ENCODE measurements at places on chromosomes 2 and 18.

DNA sequence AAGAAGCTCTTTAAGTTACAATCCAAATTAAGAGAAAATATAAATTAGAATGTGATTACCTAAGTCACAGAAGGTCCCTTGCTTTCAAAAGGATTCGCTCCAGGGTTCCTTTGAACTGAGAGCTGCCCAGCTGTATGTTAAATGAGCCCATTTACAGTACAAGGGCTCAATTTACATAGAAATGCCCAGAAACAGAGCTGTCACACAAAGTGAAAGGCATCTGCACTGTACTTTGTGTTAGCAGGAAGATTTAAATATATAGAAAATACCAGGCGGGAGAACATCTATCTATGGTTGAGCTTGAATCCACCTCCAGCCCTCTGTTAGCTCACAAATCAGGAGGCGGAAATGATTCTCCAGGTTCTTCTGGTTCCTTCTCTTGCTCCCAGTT lies 272.9 kb downstream of the PAX3 start:
- DNase-seq: no peak

- DNase-seq: peak; percentile 53
Observed at GRCh38 chr2:212683346-212684097, 144.9 kb upstream of the ERBB4 start.

GRCh38 chr2:74003494-74004211 lies 18.9 kb downstream of the TET3 start:
- peak; percentile 85 for DNase-seq

- no peak for DNase-seq
Observed at GRCh38 chr18:75307530-75307929, 96.9 kb downstream of the TSHZ1 start.

- DNase-seq: no peak
Observed at GRCh38 chr2:38975042-38975441, 85.4 kb downstream of the ARHGEF33 start.

DNA sequence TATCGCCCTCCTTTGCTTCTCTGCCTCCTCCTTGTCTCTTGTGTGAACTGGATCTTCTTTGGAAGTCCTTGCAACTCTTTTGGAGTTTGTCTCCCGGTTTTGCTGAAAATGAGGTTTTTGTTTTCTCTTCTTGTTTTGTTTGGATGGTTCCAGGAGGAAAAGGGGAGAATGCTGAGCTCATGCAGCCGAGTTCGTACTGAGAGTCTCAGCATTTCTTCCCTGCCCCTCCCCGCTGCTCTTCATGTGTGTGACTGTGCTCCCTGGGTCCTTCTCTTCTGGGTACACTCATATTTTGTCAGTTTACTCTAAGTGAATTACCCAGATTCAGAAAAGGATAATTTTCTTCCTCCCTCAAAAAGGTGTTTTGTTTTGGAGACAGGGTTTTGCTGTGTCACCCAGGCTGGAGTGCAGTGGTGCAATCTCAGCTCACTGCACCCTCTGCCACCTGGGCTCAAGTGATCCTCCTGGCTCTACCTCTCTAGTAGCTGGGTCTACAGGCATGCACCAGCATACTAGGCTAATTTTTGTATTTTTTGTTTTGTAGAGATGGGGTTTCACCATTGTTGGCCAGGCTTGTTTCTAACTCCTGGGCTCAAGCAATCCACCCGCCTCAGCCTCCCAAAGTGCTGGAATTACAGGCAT lies 142.9 kb upstream of the IL1R2 start:
- no peak for DNase-seq

DNA sequence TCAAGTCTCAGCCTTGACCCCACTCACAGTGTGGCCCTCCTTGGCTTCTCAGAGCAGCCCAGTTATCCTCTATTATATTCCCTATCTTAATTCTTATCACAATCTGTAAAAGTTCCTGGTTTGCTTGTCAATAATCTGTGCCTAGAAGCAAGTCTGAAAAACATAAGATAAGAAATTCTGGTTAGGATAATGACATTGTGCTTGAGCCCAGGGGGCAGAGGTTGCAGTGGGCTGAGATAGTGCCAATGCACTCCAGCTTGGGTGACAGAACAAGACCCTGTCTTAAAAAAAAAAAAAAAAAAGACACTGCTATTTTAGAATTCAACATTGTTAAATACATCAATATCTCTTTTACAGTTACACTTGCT lies 63.9 kb downstream of the TMEM131 start:
- no peak for DNase-seq

DNA sequence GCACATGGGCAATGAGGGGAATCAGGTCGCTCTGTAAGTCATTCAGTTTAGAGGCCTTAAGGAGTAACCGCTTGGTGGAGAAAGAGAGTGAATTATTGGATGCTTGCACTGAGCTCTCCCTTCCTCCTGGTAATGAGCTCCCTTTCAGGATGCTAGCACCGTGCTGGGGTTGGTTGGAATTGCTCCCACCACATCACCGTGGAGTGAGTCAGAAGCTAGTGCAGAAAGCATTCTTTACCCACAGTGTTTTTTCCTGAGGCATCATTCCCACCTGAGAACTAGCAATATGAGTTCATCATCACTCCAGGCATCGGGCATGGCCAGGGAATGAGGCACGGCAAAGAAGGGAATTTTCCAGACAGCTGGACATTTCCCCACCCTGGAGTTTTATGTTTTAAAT lies 57.6 kb downstream of the ITGB6 start:
- peak; percentile 47 for DNase-seq

DNA sequence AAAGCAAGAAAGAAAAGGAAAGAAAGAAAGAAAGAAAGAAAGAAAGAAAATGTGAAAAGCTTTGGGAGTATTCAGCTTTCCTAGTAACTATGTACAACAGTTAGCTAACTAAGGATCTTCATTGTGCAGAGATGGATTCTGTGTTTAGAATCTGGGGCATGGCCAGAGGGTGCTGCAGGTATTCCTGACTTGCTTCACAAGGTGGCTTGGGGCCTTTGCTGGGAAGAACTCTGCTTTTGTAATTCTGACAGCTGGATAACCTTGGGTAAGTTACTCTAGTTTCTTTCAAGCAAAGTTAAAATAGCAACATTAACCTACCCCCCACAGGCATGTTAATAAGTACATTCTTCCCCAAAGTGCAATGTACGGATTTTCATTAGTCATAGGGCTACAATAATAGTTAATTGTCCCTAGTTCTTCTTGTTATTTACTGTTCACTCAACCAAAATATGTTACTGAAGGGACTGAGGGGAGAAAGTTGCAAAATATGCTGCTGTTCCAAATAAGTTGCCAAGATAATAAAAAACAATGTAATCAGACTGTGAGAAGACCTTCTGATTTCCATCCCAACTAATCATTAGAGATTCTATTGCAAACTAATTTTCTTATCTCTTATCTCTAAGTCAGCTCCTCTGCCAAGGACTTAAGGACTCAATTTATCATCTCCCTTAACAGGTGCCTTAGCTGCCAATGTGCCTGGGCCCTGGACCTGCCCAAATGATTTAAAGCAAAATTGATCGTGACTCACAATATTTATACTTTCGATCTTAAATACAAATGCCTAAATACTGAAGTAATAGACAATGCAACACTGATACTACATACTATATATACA lies 50.3 kb downstream of the SERPINB8 start:
- no peak for DNase-seq

DNA sequence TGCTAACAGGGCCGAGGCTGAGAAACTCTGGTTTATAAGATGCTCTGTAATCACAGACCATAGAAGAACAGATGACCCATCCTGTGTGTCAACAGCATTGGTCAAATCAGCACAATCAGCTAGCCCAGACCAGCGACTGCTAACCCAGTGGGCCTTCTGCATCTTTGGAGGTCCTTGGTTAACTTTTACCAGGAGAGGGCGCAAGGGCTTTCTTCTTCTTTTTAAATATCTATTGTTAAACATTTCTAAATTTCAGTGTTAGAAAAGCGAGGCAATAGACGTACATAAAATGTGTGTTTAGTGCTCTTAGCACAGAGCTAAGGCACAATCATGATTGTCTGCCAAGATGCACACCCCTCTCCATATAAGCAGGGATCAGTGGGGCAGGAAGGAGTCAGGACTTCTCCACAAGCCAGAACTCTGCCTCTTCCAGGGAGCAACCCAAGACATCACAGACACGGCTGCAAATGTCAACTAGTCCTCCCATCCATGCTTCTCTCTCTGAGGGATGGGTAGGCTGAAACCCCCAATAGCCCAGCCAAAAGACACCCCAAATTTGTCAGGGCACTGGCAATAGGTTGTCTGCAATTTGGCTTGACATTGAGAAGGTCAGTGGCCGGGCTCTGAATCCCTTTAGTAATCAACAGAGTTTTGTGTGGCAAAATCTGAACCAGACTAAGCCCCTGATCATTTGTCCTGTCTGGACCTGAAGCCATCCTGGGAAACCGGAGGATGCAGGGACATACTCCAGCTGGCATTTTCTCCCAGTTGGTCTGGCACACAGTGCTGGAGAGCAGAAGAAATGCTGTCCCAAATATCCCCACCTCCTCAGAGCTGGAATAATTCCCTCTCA lies 188.2 kb downstream of the BCL2 start:
- DNase-seq: peak; percentile 52

GRCh38 chr2:20456116-20456571 lies 9.3 kb downstream of the RHOB start:
- no peak for DNase-seq

DNA sequence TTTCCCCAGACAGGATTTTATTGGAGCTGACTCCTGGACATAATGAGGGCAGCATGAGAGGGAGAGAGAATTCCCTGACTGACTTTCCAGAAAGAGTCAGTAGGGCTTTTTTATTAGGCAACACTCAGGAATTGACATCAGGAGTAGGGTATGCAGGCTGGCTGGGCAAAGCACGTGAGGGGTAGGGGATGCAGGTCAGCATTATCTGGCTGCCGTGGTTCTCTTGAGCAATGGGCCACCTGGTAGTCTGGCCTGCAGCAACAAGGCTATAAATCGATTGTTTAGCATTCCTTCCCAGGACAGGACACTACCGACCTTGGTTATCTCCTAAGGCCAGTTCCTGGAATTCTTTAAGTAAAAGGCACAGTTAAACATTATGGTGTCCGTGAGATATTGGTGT lies 160.8 kb upstream of the AGAP1 start:
- DNase-seq: peak; percentile 27

DNA sequence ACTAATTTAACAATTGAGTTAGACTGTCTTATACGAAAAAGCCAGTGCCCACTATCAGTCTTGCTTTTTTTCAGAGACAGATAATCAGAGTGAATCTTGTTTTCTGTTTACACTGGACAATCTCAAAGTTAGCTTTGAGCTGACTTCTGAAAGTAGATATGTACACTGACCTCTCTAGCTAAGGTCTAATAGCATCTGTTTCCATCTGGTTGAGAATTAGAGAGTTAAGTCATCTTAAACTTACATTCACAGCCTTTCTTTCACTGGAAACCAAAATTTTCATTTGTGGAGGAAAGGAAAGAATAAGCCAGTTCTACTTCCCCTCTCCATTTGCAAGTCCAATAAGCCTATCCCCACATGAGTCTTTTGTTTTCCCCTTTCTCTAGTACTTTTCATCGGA lies 89.3 kb downstream of the VRK2 start:
- no peak for DNase-seq

- peak; percentile 91 for DNase-seq
Observed at GRCh38 chr2:196234672-196235071, 63.3 kb upstream of the STK17B start.

GRCh38 chr2:221504905-221505304 lies 67.2 kb downstream of the EPHA4 start:
- DNase-seq: no peak

DNA sequence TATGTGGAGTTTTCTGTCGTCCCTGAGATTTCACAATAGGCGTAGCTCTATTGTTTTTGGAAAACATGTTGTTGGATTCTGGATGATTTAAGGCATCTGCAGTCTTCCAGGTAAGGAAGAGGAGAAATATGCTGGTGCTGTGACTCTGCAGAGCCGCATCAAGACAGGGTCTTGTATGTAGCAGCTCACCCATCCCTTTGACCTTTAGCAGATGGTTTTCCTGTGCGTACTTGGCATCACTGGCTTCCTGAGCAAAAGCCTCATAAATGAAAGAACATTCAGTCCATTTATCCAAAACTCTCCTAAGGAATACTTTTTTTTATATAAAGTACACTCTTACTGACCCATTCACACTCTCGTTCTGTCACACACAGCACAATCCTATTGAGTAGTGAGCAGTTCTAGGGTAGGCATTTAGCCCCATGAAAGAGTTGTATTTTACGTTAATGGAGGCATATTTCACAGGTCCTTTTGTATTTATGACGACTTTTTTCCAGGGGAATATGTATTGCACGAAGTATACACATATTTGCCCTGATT lies 443.9 kb downstream of the STK39 start:
- no peak for DNase-seq

GRCh38 chr2:197208024-197208423 lies 102.6 kb downstream of the ANKRD44 start:
- no peak for DNase-seq

DNA sequence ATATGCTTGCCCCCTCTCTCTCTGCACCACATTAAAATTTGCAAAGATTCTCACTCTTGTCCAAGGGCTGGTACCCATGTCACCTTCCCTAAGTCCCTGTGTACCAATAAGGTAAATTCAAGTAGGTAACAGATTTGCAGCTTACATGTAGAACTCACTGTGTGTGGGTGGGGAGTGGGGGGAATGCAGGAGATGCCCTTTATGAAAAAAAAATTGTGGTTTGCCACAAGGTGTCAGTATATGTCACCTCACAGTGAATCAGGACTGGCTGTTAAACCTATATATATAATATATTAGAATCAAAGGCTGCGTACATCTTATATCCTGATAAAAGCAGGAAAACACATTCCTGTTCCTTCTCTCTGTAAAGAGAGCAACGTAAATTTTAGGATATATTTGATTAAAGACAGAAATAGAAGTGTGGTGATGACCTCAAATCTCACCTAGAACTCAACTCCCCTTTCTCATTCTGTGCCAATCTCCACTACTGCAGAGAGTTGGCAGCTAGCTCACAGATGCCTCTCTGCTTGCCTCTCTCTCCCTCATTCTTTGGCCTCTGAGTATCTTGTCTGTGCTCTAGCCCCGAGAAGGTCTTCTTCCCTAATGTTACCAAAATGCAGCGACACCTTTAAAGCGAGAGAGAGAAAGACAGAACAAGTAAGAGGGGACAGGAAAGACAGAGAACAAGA lies 536 bp downstream of the XDH start:
- no peak for DNase-seq

GRCh38 chr2:160075171-160075570 lies 12.8 kb upstream of the PLA2R1 start:
- peak; percentile 93 for DNase-seq

DNA sequence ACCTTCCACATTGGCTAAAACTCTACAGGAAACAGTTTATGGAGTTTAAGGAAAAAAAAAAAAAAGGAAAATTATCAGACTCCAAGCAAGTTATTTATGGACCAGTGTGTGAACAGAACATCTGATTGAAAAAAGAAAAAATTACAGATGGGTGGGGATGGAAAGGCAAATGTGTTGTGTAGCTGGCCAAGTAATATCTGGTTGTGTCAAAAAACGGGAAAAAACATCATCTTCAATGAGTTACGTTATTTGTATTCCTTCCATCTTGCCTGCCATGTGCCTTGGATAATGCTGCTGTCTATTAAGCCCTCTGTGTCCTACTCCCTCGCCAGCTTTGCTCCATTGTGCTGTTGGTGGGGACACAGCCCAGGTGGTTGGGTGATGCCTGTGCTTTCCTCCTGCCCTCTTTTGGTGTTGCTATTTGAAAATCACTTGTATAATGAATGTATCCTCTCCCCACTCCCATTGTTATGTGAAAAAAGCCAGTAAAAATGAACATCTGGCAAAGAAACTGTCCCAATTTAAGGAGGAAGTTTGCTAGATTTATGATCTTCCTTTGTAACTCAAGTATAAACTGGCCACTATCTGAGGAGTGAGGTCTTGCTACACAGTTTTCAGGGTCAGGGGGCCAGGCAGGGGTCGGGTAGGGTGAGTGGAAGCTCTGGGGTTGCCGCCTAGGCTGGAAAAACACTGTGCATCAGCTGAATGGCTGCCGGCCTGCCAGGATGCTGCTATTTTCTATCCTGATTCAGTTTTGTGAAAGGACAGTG lies 155.9 kb downstream of the FMNL2 start:
- no peak for DNase-seq

GRCh38 chr2:148022351-148022750 lies 1.5 kb downstream of the MBD5 start:
- DNase-seq: no peak
